ENCODE measurements at places on chromosomes 1 and 21.

GRCh38 chr1:42670425-42670824, 11.8 kb upstream of the YBX1 start:
- DNase-seq = no peak

DNA sequence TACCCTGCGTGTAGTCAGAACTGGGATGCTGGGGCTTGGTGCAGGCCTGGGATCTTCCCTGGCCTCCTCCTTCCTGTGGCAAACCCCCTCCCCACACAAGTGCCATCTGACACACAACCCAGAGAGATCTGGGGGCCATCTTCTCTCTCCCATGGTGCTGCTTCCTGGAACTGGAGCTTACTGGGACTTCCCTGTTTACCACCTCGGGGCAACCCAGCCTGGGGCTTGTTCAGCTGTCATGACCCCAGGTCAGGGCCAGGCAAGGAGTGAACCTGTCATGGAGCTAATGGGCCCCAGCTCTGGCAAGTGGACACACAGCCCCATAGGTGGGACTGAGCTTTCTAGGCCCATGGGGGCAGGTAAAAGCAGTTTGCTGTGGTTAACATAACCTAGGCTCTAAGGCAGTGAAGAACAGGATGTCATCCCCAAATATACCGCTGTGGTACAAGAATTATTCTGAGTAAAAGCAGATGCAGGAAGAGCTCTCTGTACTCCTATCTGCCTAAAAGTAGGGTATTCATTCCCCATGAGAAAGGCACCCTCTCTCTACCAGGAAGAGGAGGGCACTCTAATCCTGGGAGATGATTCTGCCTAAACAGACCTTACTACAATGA, 2.4 kb downstream of the TRIM11 start:
- no peak for DNase-seq

- no peak for DNase-seq
Observed at GRCh38 chr1:244352156-244352830, 99.4 kb downstream of the ADSS2 start.

DNA sequence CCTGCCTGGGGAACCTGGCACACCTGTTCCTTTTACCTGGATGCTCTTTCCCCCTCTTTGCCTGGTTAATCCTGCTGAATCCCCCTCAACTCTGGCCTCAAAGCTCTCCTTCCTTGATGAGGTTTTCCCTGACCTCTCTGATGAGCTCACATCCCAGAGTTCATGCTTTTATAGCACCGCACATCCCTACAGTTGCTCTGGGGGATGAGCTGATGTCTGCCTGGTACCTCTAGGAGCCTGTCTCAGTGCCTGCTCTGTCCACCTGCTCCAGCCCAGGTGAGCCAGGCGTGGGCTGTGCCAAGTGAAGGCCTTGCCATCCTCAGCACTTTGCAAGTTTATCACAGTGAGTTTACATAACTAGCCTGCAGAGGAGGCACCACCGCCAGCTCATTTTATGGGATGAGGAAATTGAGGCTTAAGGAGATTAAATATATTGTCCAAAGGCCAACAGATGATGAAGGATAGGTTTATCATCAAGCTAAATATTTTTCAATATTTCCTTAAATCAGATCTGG, 58.6 kb upstream of the TMPRSS2 start:
- no peak for DNase-seq

DNA sequence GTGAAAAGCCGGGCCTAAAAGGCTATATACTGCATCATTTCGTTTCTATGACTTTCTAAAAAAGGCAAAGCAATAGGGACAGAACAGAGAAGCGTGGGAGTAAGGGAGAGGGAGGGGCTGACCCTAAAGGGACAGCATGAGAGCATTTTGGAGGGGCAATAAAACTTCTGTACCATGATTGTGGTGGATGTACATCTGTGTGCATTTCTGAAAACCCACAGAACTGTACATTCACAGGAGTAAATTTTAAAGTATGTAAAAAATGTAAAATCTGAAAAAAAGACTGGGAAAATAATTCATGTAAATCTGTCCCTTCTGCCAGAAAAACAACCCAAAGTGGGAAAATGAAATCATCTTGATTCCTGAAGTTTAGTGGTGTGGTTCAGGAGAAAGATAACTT, 235.4 kb downstream of the CENPF start:
- DNase-seq = no peak

DNA sequence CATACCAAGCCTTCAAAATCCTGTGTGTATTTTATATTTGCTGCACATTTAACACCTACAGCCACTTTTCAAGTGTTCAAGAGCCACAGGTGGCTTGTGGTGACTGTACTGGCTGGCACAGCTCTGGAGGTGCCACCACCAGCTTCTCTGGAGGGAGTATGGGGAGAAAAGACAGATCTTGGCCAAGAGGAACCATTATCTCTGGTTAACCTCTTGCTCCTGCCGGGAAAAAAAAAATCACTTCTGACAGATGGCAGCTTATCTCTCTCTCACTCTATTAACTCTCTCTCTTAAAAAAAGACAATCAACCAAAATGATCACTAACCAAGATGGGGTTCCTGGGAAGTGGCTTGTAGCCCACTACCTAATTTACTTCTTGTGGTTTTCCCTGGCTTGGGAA, 1.2 kb upstream of the RIIAD1 start:
- DNase-seq = no peak

DNA sequence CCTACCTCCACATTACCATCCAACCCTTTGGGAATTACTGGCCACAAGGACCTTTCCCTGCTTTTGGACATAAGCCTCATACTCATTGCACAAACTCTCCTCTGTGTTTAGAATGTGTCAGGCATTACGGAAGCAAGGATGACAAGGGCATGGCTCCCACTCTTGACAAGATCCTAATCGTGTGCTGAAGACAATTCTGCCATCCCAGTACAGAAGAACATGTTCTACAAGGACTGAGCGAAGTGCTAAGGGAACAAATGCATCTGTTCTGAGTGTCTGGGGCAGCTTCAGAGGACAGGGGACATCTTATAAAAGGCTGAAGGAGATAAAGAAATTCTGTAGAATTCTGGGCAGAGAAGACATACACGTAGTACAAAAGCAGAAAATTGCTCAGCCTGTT, 378.5 kb upstream of the CAMK1G start:
- no peak for DNase-seq

GRCh38 chr21:37043818-37044217, 29.1 kb downstream of the PIGP start:
- DNase-seq = no peak

DNA sequence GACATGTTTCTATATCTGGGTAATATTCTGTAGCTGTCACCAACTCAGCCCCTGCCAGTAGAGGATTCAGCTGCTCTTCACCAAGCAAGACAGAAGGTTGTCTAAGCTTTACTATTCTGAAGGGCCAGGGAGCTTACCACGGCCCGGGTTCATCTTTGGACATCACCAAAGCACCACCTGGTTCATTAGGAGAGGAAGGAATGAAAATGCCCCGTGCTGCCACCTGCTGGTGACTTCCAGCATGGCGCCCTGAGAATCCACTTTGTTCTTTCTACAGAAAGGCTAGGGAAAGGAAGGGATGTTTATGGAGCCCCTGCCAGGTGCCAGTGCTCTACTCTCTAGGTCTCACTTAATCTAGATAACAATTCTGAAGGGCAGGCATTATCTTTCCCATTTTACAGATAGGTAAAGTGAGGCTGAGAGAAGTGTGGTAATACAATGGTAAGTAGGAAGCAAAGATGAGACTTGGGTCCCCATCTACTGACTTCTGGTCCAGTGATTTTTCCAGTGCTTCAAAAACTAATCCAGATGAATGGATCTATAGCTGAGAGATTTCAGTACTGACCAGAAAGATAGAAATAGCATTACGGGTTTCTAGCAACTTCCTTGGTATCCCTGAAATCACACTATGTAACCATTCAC, 79.5 kb downstream of the BEND5 start:
- peak; percentile 82 for DNase-seq

GRCh38 chr21:33136847-33137502, 67.0 kb downstream of the OLIG1 start:
- no peak for DNase-seq

All from dorsolateral prefrontal cortex (tissue), 122 donors.